Motor neuron (in vitro differentiated cells): ENCODE measurements at places on chromosomes 12 and 14.
A peak's percentile ranks its signal among the peaks of the same experiment; 100 is the strongest.

GRCh38 chr12:98595243-98595988 lies 1.9 kb downstream of the SLC25A3 start:
- ATAC-seq = no peak

- no peak for ATAC-seq
Observed at GRCh38 chr12:99157946-99158345, 489.6 kb upstream of the GARIN6 start.

DNA sequence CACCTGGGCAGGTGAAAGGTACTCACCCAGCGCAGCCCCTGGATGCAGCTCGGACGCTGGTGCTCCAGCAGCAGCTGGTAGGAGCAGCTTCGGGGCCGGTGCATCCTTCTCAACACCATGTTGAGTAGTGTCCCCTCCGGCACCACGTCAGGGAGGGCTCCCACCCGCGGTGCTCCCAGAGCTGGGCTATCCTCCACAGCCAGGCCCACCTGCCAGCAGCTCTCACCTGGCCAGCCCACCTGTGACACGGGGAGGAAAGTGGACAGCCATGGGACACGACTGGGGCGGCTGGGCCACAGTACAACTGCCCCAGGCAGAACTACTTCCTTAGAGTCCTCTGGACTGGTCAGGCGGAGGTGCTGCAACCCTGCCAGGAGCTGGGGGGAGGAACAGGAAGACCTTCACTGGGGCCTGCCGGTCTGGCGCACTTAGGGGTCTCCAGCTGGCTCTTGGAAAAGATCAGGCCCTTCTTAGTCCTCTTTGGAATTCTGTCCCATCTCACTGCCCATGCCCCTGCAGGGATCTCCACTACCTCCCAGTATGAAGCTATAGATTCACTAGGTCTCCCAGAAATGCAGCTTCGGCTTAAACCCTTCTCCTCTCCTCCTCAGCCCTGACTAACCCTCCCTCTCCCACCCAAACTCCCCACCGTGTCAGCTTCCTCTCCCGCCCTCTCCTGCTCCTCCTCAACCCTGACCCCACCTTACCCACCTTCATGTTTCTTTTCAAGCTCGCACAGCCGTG lies 668 bp downstream of the RAPGEF3 start:
- no peak for ATAC-seq

GRCh38 chr14:102696856-102697495 lies 80.3 kb upstream of the TRAF3 start:
- ATAC-seq = no peak

- peak; percentile 69 for ATAC-seq
Observed at GRCh38 chr12:54993181-54993835, 8.7 kb upstream of the TESPA1 start.

DNA sequence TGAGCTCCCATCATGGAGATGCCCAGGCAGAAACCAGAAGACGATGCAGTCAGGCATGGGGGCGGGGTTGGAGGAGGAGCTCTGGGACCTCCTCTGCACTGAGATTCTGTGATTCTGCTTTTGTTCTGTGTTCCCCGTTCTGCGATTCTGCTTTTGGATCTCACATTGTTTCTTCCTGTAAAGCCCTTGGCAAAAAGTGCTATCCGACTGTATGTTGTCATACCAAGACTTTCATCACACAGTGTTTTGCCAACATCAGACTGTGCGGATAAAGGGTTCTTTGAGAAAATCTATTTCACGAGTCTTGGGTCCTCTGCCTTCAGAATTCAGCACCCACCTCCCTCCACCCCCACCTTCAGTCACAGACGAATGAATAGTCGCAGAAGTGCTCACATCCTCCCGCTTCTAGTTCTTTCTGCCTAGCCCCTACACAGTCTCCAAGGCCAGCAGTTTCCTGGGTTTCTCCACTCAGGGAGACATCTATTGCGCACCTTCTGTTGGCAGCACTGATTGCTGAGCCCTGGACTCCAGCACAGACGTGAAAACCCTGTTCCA lies 24.7 kb upstream of the PWP1 start:
- no peak for ATAC-seq

DNA sequence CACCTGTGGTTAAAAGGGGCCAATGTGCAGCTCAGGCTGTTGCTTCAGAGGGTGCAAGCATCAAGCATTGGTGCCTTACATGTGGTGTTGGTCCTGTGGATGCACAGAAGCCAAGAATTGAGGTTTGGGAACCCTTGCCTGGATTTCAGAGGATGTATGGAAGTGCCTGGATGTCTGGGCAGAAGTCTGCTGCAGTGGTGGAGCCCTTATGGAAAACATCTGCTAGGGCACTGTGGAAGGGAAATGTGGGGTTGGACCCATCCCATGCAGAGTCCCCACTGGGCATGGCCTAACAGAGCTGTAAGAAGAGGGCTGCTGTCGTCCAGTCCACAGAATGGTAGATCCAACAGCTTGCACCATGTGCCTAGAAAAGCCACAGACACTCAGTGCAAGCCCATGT lies 36.6 kb downstream of the PCNX1 start:
- ATAC-seq = no peak

- no peak for ATAC-seq
Observed at GRCh38 chr14:60221457-60221856, 27.6 kb upstream of the PPM1A start.

GRCh38 chr14:22472466-22472865 lies 116.6 kb downstream of the DAD1 start:
- ATAC-seq = no peak

- no peak for ATAC-seq
Observed at GRCh38 chr14:70842851-70843462, 33.6 kb upstream of the MAP3K9 start.

- no peak for ATAC-seq
Observed at GRCh38 chr12:47102406-47102805, 22.6 kb upstream of the AMIGO2 start.

GRCh38 chr14:49314737-49315136 lies 271.4 kb downstream of the RPS29 start:
- ATAC-seq = no peak

DNA sequence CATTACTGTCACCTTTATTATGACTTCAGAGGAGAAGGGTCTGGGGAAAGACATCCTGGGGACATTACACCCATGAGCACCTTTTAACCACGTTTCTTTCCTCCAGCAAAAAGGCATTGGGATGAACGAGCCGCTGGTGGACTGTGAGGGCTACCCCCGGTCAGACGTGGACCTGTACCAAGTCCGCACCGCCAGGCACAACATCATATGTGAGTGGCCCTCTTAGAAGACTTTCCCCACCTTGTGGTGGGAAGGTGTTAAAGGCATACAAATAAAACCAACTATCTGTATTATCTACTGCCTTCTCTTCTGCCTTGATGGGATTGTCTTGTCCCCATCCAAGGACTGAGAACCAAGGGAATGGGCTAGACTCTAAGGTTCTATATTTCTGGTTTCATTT lies 6.0 kb downstream of the PSMD9 start:
- no peak for ATAC-seq

GRCh38 chr12:94862421-94862820 lies 141.1 kb downstream of the NDUFA12 start:
- ATAC-seq = no peak

GRCh38 chr12:570435-570920 lies 92.8 kb downstream of the NINJ2 start:
- peak; percentile 79 for ATAC-seq

- no peak for ATAC-seq
Observed at GRCh38 chr12:69243099-69244084, 4.0 kb downstream of the CPSF6 start.

DNA sequence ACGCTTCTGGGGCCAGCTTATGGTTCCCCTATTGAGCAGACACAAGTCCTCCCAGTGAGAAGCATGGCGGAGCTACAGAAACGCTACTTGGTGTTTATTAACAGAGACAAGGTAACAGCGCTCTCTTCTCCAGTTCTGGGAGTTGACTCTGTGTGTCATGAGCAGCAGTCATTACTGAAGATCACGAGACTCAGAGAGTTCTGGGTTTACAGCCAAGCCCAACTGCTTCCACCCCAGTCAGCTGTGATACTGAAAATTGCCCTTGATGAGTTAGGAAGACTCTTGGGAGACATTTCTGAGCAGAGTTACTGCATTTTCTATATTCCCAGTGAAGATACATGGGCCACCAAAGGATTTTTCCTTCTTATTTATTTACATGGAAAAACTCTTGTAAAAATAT lies 48.6 kb downstream of the CFAP251 start:
- no peak for ATAC-seq

DNA sequence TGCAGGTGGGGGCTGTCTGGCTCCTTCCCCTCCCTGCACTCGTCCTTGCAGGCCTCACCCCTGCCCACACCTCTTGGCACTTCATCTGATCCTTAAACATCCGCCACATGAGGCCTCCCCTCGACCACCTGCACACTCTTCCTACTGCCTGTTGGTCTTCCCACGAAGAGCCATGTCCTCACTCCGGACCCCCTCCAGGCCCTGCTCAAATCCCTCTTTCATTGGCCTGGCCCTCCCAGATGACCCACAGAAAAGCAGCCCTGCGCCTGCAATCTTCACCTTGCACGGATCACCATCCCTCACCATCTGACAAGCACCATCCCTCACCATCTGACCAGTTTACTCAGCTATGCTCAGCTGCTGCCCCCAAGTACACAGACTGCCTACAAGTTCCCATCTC lies 193.6 kb downstream of the BCL11B start:
- ATAC-seq = no peak

DNA sequence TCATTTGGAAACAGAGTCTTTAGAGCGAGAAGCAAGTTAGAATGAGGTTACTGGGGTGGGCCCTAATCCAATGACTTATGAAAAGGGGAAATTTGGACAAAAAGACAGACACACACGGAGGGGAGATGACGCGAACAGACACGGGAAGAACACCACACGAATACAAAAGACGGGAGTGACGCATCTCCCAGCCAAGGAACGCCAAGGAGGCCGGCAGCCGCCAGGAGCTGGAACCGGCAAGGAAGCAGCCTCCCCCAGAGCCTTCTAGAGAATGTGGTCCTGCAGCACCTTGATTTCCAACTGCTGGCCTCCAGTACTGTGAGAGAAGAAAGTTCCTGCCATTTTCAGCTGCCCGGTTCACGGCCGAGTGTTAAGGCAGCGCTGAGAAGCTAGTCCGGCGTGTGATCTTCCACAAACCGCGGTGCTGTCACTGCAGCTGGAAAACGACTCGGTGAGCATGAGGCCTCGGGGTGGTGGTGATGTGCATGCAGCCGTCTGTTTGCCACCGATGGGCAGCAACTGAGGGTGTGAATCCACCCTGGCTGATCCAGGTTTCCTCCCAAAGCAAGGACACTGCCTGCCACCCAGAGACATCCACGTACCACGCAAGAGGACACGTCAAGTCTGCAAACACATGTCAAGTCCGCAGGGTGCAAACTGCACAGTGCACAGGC lies 124.5 kb downstream of the NCOR2 start:
- peak; percentile 10 for ATAC-seq

DNA sequence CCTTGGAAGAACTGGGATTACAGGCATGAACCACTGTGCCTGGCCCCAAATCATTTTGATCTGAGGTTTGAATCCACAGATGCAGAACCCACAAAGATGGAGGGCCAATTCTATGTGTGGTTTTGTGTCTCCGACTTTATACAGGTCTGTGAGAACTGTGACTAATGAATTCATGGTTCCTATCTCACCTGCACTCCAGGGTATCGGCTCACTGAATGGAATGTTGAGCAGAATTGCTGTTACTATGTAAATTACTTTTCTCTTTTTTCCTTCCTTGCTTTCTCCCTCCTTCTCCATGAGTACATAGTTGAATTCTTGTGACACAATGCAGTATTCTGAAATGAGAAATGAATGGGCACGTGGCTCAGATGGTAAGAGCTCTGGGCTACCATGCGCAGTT lies 21.1 kb upstream of the GALNT16 start:
- no peak for ATAC-seq

GRCh38 chr12:25992026-25992782 lies 33.7 kb downstream of the RASSF8 start:
- no peak for ATAC-seq

DNA sequence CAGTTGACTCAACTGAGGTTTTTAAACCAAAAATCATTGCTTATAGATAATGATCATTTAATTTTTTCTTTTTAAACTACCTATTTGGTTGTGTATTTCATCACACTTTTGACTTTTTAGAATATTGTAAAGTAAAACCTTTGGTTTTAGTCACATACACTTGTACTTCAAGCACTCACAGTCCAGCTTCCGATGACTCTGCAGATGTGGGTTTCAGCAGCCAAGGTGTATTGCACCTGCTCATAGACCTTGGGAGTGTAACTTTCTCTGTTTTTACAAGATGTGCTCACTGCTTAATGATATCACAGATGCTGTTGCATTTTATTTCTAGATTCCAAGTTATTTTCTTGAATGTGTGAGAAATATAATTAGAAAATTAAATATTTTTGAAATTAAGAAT lies 188.3 kb upstream of the SLC38A2 start:
- ATAC-seq = no peak

DNA sequence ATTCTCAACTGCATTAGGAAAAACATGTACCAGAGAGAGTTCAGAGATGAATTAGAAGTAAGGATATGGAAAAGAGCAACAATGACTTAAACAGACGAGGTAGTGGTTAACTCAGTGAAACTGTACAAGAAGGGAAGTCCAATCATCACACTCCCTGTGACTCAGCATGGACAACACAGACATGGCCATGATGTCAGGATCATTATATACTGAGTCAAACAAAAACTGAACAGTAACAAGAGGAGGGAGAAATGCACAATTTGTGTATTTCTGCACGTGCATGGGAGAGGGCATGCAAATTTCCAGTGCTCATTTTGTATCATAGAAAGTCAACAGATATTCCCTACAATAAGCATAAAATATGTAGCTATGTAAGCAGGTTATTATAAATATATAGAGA lies 1037.8 kb downstream of the BCL11B start:
- ATAC-seq = no peak

GRCh38 chr12:68641138-68641537 lies 30.4 kb downstream of the RAP1B start:
- no peak for ATAC-seq

DNA sequence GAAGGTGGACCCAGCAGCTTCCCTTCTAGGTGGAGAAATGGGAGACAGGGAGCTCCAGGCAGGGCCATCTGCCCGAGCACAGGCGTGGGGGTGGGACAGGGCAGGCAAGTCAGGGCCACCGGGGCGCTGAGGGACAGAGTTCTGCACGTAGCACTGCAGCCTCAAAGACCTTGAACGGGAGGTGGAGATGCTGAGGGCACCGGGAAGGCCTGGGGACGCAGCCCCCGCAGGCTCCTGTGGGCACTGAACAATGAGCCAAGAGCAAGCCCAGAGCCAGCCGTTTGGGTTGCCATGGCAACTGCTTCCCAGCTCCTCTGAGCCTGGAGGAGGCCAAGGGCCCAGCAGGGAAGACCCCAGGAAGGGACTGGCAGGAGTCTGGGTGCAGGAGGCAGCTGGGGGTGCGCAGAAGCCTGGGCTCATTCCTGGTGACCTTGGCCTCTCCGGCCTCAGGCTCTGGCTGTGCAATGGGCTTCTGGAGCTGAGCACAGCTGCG lies 3.4 kb downstream of the LBHD2 start:
- peak; percentile 45 for ATAC-seq

- ATAC-seq = no peak
Observed at GRCh38 chr12:33708935-33709334, 269.3 kb upstream of the SYT10 start.

- peak; percentile 68 for ATAC-seq
Observed at GRCh38 chr12:49336645-49337584, at the start of gene C1QL4. C1QL4 (minus strand) TSS chr12:49337188; CDS start chr12:49336477, 711 bp downstream.

DNA sequence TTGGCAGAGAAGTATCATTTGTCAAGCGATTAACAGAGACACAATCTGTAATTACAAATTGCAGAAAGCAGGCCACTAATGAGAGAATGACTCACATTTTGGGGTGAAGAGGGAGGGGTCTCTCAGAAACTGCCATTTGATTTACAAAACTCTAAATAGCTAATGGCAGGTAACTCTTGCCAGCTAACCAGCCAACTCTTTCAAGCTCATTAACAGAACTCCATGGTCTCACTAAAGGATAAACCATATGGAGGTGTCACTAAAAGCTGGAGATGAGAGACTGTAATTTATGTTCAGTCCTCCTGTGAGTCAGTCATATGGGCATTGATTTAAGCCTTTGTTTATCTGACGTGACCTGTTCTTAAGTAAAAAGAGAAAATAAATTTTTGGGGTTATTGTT lies 336.4 kb downstream of the FOXG1 start:
- ATAC-seq = no peak
